ENCODE measurements at places on chromosomes 1 and 21.
A peak's percentile ranks its signal among the peaks of the same experiment; 100 is the strongest.

GRCh38 chr1:31714442-31715086 is 10.7 kb upstream of the COL16A1 start:
- DNase-seq, result peak; percentile 81

DNA sequence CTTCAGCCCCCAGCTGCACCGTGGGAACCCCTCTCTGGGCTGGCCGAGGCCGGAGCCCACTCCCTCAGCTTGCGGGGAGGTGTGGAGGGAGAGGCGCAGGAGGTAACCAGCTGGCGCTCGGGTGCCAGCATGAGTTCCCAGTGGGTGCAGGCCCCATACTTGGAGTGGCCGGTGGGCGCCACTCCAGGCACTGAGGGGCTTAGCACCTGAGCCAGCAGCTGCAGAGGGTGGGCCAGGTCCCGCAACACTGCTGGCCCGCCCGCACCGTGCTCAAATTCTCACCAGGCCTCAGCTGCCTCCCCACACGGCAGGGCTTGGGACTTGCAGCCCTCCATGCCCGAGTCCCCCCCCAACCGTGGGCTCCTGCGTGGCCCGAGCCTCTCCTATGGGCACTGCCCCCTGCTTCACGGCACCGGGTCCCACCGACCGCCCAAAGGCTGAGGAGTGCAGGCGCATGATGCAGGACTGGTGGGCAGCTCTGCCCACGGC is 47.2 kb downstream of the LRRC53 start:
- DNase-seq, result no peak

- DNase-seq, result no peak
These were observed 9.5 kb downstream of the LACTBL1 start for GRCh38 chr1:22963044-22963677.

DNA sequence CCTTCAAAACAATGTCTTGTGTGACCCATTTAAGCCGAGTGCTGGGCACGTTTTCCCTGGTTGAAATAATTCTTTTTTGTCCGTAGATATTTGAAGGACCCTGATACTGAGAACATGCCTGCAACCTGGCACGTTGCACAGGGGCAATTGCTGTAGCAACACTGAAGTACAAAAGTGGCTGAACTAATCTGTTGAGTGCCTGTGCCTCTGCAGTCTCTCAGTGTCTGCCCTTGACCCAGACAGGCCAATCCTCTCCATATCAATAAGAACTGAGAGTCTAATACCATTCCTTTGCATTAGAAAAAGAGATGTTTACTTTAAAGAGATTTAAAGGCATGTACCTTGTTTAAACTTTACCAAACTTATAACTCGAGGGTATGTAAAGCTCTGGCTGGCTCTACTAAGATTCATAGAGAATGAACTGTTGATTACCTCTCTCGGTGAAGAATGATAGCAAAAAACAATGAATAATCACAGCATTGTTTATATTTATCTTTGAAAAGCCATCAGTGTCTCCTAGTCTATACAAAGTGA is 2.4 kb downstream of the GREM2 start:
- DNase-seq, result no peak

DNA sequence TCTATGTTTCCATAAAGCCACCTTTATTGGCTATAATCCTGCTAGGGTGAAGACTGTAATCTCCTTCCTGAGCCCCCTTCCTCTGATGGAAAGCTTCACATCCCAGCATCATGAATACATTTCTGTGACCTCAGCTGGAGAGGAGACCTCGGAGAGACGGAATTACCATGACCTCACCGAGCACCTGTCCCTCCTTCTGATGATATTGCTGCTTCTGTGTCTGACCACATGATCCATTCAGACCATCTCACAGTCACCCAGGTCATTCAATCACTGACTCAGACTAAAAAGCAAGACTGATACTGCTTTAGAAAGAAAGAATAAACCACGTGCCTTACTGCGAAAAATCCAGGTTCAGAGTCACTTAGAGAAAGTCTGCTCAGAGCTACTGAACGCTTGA is 8.8 kb downstream of the KCND3 start:
- no peak for DNase-seq
